ENCODE measurements at places on chromosomes 7 and 10.

DNA sequence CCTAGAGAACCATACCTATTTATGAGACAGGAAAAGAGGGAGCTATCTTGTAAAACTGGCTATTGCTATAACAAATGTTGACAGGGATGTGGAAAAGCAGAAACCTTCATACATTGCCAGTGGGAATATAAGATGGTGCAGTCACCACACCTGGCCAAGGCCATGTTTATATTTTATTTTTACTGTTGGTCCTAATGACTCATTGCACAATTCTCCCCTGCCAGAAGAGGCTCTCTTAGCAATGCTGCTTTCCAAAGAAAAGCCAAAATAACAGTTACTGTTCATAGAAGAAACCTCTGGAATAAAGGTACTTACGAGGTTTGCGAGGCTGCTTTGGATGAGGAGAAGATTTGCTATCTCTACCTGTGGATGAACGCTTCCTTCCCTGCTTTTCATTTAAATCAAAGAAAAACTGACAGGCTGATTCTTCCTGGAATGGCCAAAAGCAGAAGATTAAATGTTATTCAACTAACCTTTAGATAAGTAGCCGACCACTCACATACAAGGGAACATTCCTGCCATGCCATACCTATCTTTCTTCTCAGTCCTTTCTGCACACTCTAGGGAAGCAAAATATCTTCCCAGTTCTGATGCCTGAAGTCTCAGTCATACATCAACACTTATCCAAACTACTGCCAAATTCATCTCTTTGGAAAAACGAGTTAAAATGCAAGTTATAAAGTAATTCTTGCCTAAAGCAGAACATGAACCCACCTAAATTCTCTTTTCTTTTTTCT is 16.3 kb upstream of the CHUK start:
- no peak for DNase-seq

GRCh38 chr10:90805206-90805605 is 52.6 kb downstream of the HTR7 start:
- DNase-seq = no peak

DNA sequence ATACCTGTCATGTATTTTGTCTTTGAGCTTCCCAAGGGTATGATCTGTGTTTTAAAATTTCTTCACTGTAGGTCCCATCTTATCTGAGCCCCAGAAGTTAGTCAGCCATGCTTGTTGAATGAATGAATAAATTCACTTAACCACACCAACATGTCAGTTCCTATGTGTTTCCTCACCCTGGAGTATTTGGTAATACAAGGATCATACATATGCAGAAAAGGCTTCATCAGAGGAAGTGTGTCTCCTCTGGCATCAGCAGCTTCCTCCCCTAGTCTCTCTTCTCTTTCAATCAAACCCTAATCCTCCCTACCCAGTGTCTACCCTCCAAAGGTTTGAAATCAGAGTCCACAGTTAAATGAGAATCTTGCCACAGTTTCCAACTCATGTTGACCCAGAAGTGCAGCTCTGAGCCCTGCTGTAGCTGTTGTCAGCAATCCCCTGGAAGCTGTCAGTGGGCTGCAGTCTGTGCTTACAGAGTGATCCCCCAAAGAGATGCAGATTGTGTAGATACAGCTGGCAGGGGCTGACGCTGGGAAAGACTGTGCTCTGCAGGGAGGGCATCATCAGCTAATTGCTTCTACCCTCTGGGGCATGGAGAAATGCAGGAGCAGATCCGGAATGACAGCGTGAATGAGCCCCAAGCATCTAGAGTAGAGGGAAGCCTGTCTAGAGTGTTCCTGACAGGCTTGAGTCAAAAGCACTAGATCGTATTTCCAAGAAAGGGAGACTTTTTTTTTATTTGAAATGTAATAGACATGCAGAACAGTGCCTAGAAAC is 105.0 kb upstream of the WDR11 start:
- DNase-seq = no peak

DNA sequence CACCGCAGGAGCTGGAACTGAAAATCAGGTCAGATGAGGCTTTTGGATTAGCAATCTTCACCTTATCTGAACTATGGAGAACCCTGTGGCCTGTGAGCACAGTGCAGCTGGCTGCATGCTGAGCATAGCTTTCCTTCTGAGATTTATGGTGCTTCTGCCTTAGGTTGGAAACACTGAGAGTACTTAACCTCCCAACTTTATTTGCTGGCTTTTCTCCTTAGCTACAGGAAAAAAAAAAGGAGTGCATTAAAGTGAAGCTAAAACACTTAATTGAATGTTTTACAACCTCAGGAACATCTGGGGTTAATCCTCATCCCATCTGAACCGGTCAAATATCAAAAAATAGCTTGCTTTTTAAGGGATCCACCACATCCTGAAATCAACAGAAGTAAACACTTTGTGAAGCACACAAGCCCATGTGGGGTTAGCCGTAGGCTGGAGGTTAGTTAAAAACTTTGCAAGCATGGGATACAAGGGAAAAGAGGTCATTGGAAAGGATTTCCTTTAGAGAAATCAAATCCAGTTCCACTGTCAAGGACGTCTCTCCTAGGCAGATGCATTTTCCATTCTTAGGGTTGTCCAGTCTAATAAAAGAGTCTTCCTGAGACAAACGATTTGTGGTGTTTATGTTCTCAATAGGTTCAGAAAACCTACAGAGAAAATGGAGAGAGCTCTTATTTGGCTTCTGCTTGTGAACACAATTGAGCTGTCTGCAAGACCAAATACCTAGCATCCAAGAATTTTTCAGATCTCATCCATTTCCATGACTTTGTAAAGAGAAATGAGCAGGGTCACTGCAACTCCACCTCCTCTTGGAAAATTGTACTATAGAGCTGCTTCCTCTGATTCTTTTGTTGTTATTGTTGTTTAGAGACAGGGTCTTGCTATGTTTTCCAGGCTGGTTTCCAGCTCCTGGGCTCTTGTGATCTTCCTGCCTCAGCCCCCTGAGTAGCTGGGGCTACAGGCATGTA is 470.4 kb upstream of the IGFBP3 start:
- no peak for DNase-seq

- DNase-seq = no peak
Observed at GRCh38 chr10:8975535-8975934, 921.0 kb downstream of the GATA3 start.

GRCh38 chr10:88901984-88902789 is 22.1 kb downstream of the STAMBPL1 start:
- no peak for DNase-seq

DNA sequence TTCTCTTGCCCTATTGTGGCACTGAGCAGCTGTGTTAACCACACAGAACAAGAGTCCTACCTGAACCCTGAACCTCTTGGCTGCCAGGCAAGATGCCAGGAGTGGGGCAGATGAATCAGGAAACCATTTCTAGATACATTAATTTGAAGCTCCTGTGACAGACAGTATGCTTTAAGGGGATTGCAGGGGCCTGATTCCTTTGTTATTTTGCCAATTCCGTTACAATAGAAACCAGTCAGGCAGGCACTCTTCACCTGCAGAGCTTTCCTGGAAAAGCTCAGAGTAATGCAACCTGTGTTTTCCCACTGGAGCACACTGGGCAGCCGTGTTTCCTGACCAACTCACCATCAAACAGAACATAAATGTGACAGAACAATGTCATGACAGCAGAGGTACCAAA is 233.1 kb downstream of the BMPER start:
- no peak for DNase-seq

DNA sequence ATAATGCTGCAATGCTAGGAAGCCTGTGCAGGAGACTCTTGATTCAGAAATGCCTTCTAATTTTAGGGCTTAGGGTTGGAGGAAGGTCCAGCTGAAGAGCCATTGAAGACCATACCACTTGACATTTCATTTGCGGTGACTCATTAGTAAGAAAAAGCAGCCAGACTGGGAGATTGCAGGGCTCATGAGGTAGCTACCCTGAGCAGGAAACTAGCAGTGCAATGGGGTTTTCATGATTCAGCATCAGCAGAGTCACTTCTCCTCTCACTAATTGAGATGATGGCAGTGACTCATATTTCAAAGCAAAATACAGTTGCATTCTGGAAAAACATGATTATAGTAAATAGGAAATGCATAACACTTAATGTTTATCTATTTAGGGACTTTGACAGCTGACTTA is 434.1 kb downstream of the DNAJB9 start:
- DNase-seq = no peak

DNA sequence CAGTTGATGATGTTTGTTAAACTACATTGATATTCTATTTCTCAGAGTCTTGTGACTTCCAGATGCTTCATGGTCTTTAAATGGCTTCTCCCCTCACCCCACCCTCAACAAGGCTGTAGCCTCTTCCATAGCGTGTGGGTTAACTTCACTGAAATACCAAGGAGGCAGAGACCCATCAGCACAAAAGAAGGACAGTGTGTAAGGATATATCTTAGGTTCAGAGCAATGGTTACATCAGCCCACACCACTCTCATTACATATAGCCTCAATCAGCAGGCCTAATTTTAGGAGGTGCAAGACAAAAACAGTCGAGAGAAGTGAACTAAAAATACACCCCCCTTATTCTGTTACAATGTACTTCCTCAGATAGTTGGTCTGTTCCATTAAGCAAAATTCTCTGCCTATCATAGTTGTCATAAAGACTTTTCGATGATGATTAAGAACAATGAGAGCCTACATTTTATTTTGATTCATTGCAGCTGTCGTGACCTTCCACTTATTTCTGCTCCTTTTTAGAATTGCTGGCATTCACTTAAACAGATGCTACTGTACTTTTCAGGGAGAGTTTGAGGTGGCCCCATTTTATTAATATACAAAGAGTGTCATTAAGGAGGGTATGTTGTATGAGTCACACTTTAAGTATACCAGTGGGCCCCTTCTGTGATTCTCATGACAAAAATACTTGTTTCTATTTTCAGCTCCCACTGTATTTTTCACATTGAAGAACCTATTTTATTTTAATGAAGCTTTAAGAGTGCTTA is 52.1 kb downstream of the WIPF3 start:
- DNase-seq = no peak

DNA sequence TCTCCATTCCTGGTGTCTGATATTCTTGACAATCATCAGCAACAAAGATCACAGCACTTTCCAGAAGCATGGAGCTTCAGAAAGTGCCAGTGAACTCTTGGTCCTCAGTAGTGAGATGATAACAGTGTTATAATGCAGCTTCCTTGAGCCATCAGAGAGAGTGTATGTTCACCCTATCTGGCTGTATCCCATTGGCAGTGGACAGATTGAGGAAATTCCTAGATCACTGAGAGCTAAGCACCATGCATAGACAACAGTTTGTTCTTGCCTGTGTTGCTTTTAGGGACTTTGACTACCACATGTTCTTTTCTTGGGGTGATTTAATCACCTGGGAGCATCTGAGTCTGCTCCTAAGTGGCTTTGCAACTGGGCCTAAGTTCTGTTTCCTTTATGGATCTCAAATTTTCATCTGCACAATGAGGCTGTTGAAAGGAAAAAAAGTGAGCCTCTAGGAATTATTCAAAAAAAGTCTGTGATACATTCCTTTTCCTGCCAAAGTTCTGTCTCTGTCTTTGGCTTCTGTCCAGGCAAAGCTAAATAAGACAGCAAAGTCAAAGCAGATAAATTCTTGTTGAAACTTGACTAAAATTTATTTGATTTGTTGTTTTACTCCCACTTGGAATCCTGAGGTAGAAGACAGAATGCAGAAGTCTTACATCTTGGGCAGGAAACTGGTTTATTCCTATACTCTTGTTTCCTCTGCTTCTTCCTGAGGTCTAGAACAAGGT is 14.5 kb upstream of the ZNF282 start:
- DNase-seq = no peak

GRCh38 chr10:89490596-89491335 is 44.6 kb downstream of the SLC16A12 start:
- no peak for DNase-seq

DNA sequence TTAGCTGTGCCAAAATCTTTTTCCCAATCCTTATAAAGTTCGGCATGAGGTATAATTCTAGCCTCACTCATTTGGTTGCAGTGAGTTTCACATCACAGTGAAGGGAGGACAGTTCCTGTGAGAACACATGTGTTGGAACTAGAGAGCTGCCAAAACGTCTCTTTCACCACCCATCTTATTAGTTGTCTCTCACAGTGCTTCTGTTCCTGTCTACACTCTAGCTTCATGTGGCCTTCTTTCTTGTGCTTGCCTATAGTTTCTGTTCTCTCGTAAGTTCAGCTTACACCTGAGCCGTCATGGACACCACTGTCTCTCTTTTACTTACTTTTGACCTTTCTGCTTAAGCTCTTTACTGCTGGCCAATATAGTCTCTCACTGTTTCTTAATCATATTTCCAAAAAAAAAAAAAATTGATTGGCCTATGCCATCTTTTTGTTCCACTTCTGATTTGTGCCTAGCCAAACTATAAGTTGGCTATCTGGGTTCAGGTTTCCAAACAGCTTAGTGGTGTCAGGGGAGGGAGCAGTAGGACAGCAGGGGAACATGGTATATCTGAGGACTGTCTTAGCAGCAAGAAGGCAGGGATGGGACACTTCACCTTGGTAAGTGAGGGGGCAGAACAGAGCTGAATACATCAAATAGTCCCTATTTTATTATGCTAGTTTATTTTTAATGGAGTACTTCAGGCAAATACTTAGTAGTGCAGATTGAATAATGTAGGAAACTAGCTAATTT is 38.0 kb downstream of the ZNRF2 start:
- no peak for DNase-seq

DNA sequence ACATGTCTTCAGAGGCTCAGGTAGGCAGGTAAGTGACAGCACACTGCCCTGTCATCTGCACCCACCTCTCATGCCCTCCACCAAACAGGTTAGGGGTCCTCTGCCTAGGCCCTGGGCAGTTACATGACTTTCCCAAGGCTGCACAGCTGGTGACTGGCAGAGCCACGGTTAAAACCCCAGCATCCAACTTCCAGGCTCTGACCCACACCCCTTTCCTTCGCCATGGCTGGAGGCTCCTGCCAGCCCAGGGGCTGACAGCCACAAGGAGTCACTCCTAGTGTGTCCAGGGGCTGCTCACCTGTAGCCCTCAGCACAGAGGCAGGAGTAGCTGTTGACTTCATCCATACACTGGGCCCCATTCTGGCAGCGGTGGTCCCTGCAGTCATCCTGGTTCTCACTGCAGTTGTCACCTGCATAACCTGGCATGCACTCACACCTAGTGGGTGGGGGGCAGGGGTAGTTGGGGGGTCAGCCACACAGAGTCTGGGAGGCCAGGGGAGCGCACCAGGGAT is 175.0 kb downstream of the SLIT1 start:
- DNase-seq = no peak

DNA sequence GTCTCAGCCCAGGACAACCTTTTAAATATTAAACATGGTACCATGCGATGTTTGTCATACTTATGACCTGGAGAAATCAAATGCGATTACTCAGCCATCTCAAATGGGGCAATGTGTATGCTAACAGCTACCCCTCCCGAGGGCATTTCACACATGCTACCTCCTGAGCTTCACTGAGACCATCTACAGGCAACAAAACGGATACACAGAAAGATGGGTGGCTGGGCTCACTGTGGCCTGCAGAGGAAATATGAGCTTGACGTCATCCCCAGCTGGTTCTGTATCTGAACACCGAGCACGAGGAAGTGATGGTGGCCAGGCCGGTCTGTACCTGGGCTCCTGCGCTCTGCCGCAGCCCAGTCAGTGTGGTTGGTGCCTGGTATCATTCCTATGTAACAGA is 374.3 kb downstream of the RPS24 start:
- no peak for DNase-seq

GRCh38 chr7:83782628-83783027 is 133.7 kb upstream of the SEMA3E start:
- DNase-seq = no peak

GRCh38 chr7:1516586-1517251 is 12.5 kb upstream of the INTS1 start:
- DNase-seq = no peak

GRCh38 chr7:104983076-104983577 is 30.9 kb upstream of the KMT2E start:
- no peak for DNase-seq

GRCh38 chr7:55078465-55079372 is 59.9 kb downstream of the EGFR start:
- DNase-seq = no peak

GRCh38 chr10:75103881-75104686 is 7.4 kb upstream of the SAMD8 start:
- DNase-seq = no peak
